MCF 10A (cell line): ENCODE measurements at places on chromosomes 1 and 21.

DNA sequence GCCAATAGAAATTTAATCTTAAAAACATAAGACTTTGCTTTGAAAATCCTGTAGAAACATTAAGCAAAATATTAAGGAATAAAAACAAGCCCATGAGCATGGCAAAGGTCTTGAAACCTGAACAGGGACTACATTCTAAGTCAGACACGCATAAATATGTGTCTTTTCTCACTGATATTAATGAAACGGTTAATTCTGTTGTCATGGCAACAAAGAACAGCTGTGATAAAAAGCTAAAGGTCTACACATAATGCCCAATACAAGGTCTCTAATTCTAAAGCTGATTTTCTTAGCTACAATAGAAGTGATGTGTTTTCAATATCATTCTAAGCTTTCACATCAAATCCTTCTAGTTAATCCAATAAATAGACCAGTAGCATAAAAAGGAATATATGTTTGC lies 331.7 kb downstream of the PTBP2 start:
- H3K36me3 ChIP-seq: peaks cover 5% of the 10 kb centered on the region
- no peak overlapping the region for H3K27ac ChIP-seq
- DNase-seq: no peak
- no peaks in the 10 kb centered on the region for H3K27me3 ChIP-seq

DNA sequence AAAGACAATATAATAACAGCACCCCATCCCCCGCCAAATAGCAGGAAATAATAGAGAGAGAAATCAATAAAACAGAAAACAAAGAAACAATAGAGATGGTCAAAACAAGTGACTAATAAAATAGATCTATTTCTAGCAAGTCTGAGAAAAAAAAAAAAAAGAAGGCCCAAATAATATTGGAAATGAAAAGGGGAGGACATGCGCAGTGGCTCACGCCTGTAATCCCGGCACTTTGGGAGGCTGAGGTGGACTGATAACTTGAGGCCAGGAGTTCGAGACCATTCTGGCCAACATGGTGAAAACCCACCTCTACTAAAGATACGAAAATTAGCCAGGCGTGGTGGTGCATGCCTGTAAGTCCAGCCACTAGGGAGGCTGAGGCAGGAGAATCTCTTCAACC lies 18.5 kb upstream of the HCRTR1 start:
- H3K27ac ChIP-seq: no peak overlapping the region
- no peaks in the 10 kb centered on the region for H3K36me3 ChIP-seq
- no peak overlapping the region for H3K4me3 ChIP-seq
- peaks cover 10% of the 10 kb centered on the region for H3K27me3 ChIP-seq
- DNase-seq: no peak

DNA sequence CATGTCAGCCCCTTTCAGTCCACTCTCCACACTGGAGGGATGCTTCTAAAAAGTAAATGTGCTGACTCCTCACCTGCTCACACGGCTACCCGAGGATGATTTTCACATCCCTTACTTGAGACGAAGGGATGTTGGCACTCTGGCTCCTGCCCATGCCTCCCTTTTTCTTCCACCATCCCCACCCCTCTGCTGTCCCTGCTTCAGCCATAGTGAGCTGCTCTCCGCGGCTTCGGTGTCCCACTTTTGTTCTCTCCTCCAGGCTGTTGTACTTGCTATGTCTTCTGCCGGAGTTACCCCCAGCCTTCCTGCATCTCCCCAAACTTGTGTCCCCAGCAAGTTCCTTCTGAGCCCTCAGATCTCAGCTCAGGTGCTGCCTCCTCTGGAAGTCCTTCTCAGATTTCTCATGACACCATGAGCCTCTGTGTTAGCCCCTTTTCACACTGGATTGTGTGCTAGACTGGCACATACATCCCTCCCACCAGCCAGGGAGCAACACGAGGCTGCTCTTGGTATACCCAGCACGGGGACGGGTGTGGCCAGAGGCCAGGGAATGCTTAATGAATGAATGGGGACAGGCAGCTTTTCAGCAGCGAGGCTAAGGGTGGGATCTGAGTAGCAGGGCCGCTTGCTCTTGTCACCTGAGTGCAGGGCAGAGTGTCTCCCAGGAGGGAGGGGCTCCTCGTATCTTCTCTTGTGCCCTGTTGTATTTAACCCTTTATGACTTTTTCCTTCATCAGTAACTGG lies 1.3 kb downstream of the ACOT11 start:
- no peak overlapping the region for H3K4me3 ChIP-seq
- no peak overlapping the region for H3K27ac ChIP-seq
- peaks cover 7% of the 10 kb centered on the region for H3K4me1 ChIP-seq
- no peaks in the 10 kb centered on the region for H3K36me3 ChIP-seq
- no peaks in the 10 kb centered on the region for H3K27me3 ChIP-seq

DNA sequence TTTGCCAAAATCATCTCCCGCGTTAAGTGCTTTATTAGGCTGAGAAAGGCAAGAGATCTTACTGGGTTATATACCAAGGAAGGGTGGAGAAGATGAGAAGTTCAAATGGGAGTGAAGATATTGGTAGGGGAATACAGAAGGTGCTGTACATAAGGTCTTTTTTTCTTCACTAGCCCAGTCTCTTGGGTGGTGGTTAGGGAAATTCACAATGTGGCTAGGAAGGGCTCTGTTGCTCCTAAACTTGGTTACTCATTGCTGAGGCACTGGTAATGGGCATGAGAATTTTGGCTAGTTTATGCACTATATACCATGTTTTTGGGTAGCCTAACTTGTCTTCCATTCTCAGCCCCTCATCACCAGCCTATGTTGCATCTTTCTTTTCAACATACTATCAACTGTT lies 50.6 kb downstream of the LHX4 start:
- H3K27me3 ChIP-seq: no peaks in the 10 kb centered on the region
- H3K4me3 ChIP-seq: no peak overlapping the region
- H3K36me3 ChIP-seq: peaks cover 86% of the 10 kb centered on the region
- H3K27ac ChIP-seq: no peak overlapping the region
- no peaks in the 10 kb centered on the region for H3K4me1 ChIP-seq

- no peaks in the 10 kb centered on the region for H3K36me3 ChIP-seq
- H3K27me3 ChIP-seq: peaks cover 27% of the 10 kb centered on the region
- H3K4me3 ChIP-seq: no peak overlapping the region
- DNase-seq: no peak
- no peak overlapping the region for H3K27ac ChIP-seq
These were observed 8.7 kb upstream of the TDRD10 start for GRCh38 chr1:154493276-154493675.

DNA sequence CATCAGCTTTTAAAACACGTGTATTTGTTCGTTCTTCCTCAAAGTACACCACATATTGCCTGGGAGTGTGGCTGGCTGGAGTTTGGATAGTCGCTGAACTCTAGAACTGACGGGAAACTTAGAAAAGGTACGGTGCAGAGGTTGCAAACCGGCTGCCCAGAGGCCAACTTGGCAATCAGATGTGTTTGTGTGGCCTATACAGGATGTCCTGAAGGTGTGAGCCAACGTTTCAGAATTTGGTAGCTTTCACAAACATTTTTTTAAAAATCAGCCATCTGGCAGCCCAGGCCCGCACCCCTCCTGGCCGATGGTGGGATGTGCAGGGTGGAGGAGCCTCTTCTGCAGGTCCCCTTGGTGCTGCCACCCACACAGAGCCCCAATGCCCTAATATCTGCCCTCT lies 73.6 kb upstream of the SLC25A33 start:
- H3K4me1 ChIP-seq: no peaks in the 10 kb centered on the region
- DNase-seq: no peak
- no peaks in the 10 kb centered on the region for H3K36me3 ChIP-seq
- no peak overlapping the region for H3K4me3 ChIP-seq
- no peak overlapping the region for H3K27ac ChIP-seq

GRCh38 chr1:214425101-214425500 lies 126.3 kb downstream of the PTPN14 start:
- H3K27me3 ChIP-seq: no peaks in the 10 kb centered on the region
- peaks cover 23% of the 10 kb centered on the region for H3K36me3 ChIP-seq
- peak; percentile 81 for DNase-seq
- no peak overlapping the region for H3K4me3 ChIP-seq
- H3K4me1 ChIP-seq: peaks cover 70% of the 10 kb centered on the region

DNA sequence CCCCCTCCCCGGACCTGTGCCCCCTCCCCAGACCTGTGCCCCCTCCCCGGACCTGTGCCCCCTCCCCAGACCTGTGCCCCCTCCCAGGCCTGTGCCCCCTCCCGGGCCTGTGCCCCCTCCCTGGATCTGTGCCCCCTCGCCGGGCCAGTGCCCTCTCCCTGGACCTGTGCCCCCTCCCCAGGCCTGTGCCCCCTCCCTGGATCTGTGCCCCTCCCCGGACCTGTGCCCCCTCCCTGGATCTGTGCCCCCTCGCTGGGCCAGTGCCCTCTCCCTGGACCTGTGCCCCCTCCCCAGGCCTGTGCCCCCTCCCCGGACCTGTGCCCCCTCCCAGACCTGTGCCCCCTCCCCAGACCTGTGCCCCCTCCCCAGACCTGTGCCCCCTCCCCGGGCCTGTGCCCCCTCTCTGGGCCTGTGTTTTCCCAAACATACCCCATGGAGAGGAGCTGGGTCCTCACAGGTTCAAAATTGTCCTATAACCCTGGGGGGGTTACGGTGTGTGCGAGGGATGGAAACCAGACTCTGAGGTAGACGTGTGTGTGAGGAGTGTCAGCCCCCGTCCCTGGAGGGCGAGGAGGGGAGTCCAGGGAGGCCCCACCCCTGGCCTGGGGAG lies 47.6 kb upstream of the POFUT2 start:
- H3K36me3 ChIP-seq: no peaks in the 10 kb centered on the region
- no peak overlapping the region for H3K27ac ChIP-seq
- peaks cover 12% of the 10 kb centered on the region for H3K4me1 ChIP-seq

GRCh38 chr1:175090780-175091179 lies 23.1 kb downstream of the TNN start:
- no peak for DNase-seq
- H3K27me3 ChIP-seq: peaks cover 8% of the 10 kb centered on the region
- no peaks in the 10 kb centered on the region for H3K4me1 ChIP-seq
- H3K4me3 ChIP-seq: no peak overlapping the region
- no peak overlapping the region for H3K27ac ChIP-seq

DNA sequence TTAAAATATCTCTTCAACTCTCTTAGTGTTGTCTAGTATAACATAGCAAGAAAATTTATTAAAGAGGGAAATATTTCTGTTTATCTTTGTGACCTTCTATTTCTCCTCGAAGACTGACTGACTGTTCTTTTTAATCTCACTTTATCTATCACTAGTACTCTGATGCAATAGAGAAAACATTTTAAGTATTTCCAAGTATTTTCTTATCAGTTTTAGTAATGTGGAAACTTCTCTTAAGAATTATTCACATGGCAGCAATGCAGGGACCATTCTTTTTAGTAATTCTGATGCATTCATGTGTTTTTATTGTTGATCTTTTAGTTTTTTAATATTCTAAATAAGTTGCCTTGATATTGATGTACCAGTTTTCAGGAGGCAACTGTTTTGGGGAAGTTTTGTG lies 115.7 kb downstream of the NEK7 start:
- peaks cover 14% of the 10 kb centered on the region for H3K36me3 ChIP-seq
- no peak overlapping the region for H3K27ac ChIP-seq
- DNase-seq: no peak
- no peaks in the 10 kb centered on the region for H3K4me1 ChIP-seq
- H3K27me3 ChIP-seq: no peaks in the 10 kb centered on the region

DNA sequence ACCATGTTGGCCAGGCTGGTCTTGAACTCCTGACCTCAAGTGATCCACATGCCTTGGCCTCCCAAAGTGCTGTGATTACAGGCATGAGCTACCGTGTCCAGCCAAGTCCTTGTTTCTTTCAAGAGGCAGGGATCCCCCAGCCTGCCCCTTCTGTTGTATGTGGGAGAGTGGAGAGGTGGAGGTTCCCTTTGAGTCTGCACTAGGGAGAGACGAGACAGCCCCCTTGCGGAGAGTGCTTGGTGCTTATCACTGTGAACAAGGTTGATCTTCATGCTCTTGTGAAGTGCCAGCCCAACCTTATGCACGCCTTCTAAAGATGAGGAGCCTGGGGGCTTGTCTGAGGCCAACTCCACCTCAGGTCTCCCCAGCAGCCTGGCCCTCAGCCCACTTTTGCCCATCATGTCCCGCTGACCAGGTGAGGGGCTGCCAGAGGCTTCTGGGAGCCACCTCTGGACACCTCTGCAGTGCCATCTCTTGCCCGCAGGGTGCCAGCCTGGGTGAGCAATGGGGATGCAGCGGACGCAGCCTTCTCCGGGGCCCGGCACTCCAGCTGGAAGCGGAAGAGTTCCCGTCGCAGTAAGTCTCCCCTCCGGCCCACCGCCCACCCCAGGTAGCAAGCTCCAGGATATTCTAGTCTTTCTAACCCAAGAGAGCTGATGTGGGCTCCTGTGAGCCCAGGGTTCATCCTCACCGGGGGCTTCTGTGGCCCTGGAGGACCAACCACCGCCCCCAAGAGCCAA lies 62.3 kb downstream of the ARHGEF10L start:
- no peaks in the 10 kb centered on the region for H3K27me3 ChIP-seq
- no peaks in the 10 kb centered on the region for H3K36me3 ChIP-seq
- no peak overlapping the region for H3K27ac ChIP-seq
- no peak for DNase-seq
- H3K4me3 ChIP-seq: no peak overlapping the region

GRCh38 chr1:214467078-214467585 lies 84.3 kb downstream of the PTPN14 start:
- peak overlapping the region; percentile 88 for H3K27ac ChIP-seq
- H3K36me3 ChIP-seq: peaks cover 50% of the 10 kb centered on the region
- DNase-seq: peak; percentile 64
- H3K27me3 ChIP-seq: no peaks in the 10 kb centered on the region
- peak overlapping the region; percentile 37 for H3K4me3 ChIP-seq
- H3K4me1 ChIP-seq: peaks cover 65% of the 10 kb centered on the region

DNA sequence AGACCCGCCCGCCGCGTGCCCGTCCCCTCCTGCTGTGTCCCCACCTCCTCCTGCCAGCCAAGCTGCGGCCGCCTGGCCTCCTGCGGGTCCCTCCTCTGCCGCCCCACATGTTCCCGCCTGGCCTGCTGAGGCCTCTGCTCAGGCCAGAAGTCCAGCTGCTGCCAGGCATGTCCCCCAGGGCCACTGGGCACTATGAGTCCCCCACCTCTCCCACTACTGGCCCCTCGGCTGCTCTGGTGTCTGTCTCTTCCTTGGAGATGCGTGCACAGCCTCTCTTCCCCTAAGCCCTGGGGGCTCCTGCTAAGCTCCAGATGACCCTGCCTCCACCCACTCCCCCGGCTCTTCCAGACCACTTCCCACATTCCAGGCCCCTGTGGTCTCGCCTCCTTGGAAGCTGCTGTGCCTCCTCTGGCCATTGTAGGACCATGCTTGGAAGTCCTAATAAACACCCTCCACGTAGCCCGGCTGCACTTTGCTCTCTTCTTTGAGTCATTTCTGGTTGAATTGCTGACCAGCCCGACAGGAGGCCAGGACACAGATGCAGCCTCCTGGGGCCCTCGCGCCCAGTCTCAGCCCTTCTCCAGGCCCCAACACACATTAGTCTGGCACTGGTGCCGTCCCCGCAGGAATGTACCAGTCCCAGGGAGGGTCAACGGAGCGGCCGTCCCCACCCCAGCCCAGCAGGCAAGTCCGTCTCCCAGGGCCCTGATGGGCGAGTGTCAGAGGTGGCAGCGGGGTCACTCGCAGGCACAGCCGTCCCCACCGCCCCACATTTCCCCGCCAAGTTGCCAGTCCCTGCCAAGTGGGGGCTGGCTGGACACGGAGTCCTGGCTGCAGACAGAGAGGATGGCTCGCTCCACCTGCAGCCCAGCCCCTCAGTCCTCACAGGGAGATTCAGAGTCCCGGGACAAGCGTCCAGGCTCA lies 1.1 kb downstream of the KRTAP10-12 start:
- no peaks in the 10 kb centered on the region for H3K4me1 ChIP-seq
- no peak for DNase-seq
- no peaks in the 10 kb centered on the region for H3K36me3 ChIP-seq

GRCh38 chr1:160179336-160179735 lies 11.0 kb upstream of the CASQ1 start:
- H3K4me3 ChIP-seq: no peak overlapping the region
- no peak for DNase-seq
- H3K4me1 ChIP-seq: no peaks in the 10 kb centered on the region
- H3K36me3 ChIP-seq: no peaks in the 10 kb centered on the region
- H3K27ac ChIP-seq: no peak overlapping the region
